Mesothelial cell of epicardium (in vitro differentiated cells): ENCODE measurements at places on chromosomes 5 and 9. TPM values are rescaled to one million over a fixed set of nuclear protein-coding genes. Genes with fewer than 3 reads are reported as not detected.

ADAMTS6 gene
- total RNA-seq, result 17.3 to 20.6 TPM (median 17.7 TPM) in 3 replicates

CDC20B gene
- 0.09 to 0.16 TPM in 2 of 3 replicates, not detected in the other for total RNA-seq

SLC25A46 gene
- 31.4 to 36.9 TPM (median 32.1 TPM) in 3 replicates for total RNA-seq

SPINK13 gene
- not detected in 3 replicates for total RNA-seq

TAF11L10 gene
- not detected in 3 replicates for total RNA-seq

GFI1B gene
- not detected in 3 replicates for total RNA-seq

IL5 gene
- not detected in 3 replicates for total RNA-seq

TEX48 gene
- total RNA-seq, result not detected in 3 replicates

ANKRD31 gene
- 1.1 to 1.4 TPM (median 1.3 TPM) in 3 replicates for total RNA-seq

GRCh38 chr5:149445739-149446369 is 66.8 kb upstream of the IL17B start:
- no peak for DNase-seq
- H3K27ac ChIP-seq, result peak overlapping the region; percentile 92
- no peaks in the 10 kb centered on the region for H3K36me3 ChIP-seq
- H3K4me3 ChIP-seq, result no peak overlapping the region
- no peaks in the 10 kb centered on the region for H3K27me3 ChIP-seq
- peaks cover 39% of the 10 kb centered on the region for H3K4me1 ChIP-seq

- no peaks in the 10 kb centered on the region for H3K27me3 ChIP-seq
- H3K4me3 ChIP-seq, result no peak overlapping the region
- H3K36me3 ChIP-seq, result no peaks in the 10 kb centered on the region
- no peak overlapping the region for H3K27ac ChIP-seq
- H3K4me1 ChIP-seq, result peaks cover 8% of the 10 kb centered on the region
- no peak for DNase-seq
Observed at GRCh38 chr9:16335788-16336580, 534.5 kb downstream of the BNC2 start.

- no peak for DNase-seq
- H3K27ac ChIP-seq, result peak overlapping the region; percentile 63
- peak overlapping the region; percentile 3 for H3K4me3 ChIP-seq
- H3K4me1 ChIP-seq, result peaks cover 37% of the 10 kb centered on the region
- H3K27me3 ChIP-seq, result peaks cover 2% of the 10 kb centered on the region
Observed at GRCh38 chr9:84254972-84255371, 85.6 kb downstream of the SLC28A3 start.

DNA sequence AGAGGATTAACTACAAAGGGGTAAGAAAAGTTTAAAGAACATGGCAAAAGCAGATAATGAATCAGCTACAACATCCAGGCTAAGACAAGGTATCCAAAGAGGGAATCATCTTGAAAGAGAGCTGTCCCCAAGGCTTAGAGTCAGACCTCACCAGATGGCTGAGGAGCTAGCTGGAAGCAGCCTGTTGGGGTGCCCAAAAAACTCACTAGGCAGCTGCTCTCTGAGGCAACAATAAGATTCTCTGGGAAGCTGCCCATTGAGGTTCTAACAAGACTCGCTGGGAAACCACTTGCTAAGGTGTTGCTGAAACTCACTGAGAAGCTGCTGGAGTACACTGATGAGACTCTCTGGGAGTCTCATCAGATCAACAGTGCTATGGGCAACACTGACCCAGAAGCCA is 185.2 kb downstream of the CETN3 start:
- no peak overlapping the region for H3K27ac ChIP-seq
- no peaks in the 10 kb centered on the region for H3K27me3 ChIP-seq
- no peak for DNase-seq
- no peaks in the 10 kb centered on the region for H3K4me1 ChIP-seq
- no peak overlapping the region for H3K4me3 ChIP-seq
- H3K36me3 ChIP-seq, result no peaks in the 10 kb centered on the region

DNA sequence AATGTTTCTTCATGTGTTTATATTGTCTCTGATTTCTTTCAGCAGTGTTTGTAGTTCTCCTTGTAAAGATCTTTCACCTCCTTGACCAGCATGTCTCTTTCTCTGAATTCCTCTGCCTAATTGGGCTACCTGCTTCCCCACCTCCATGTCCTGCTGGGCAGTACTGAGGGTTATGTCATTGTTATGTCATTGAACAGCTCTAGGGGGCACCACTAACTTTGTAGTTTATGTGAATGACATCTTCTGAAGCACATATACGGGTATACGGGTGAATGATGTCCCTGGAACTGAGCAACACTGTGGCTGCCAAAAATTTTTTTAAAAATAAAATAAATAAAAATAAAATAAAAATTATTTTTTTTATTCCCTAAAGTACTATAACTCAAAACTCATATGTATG is 16.9 kb upstream of the SNCAIP start:
- H3K4me1 ChIP-seq, result peaks cover 38% of the 10 kb centered on the region
- no peak overlapping the region for H3K4me3 ChIP-seq
- no peaks in the 10 kb centered on the region for H3K27me3 ChIP-seq
- DNase-seq, result no peak
- peaks cover 4% of the 10 kb centered on the region for H3K36me3 ChIP-seq
- H3K27ac ChIP-seq, result peak overlapping the region; percentile 47

DNA sequence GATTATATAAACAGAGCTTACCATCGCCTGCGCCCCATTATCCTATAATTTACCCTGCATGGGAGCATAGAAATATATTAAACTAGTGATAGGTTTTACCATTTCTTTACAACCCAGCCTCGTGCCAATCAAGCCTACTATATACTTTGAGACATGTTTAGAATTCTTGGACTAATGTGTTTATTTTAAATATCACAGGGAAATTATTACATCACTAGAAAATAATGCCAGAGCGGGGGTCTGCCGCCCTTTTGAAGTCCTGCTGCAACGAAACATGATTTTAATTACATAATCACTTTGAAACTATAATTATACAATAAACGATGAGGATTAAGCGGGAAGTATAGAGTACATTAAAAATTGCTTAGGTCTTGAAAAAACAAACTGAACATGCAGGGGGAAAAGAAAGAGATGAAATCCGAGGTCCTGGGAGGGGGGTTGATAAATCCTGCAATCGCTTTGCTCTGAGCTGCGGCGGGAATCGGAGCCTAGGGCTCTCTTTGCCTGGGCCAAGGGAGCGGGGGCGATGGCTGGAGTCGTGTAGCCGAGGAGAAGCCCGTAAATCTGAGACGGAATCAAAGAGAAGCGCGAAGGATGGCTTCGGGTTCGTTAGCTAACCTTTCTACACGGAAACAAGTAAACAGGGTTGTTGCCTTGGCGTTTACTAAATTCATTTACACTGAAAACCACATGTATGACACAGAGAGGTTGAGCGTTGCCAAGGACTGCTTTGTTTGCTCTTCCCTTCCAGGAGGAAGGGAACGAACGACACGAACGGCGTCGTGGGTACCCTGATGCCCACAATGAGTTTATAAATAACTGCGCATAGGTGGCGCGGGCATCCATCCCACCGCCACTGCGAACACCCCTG is 127.6 kb downstream of the TMEM174 start:
- H3K4me1 ChIP-seq, result peaks cover 30% of the 10 kb centered on the region
- no peak overlapping the region for H3K4me3 ChIP-seq
- H3K27ac ChIP-seq, result no peak overlapping the region
- no peaks in the 10 kb centered on the region for H3K36me3 ChIP-seq

DNA sequence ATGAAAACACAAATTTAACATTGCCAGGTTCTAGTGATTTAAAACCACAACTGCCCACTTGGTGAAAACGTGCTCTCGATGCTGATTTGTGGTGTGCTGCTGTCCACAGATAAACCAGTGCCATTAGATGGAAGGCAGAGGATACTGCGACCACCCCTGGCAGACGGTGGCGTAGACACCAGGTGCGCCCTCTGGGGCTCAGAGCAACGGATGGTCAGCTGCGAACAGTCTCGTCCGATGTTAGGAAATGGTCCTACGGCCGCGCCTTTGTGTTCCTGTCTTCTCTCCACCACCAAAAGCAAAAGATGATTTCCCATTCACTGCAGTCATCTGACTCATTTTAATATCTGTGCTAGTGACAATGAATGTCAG is 43.2 kb downstream of the UBE2QL1 start:
- no peak overlapping the region for H3K4me3 ChIP-seq
- H3K36me3 ChIP-seq, result peaks cover 5% of the 10 kb centered on the region
- peaks cover 79% of the 10 kb centered on the region for H3K27me3 ChIP-seq
- DNase-seq, result no peak

GRCh38 chr5:7794311-7794710 is 56.6 kb downstream of the CFAP90 start:
- no peak for DNase-seq
- no peak overlapping the region for H3K27ac ChIP-seq
- H3K4me1 ChIP-seq, result no peaks in the 10 kb centered on the region
- H3K27me3 ChIP-seq, result no peaks in the 10 kb centered on the region

DNA sequence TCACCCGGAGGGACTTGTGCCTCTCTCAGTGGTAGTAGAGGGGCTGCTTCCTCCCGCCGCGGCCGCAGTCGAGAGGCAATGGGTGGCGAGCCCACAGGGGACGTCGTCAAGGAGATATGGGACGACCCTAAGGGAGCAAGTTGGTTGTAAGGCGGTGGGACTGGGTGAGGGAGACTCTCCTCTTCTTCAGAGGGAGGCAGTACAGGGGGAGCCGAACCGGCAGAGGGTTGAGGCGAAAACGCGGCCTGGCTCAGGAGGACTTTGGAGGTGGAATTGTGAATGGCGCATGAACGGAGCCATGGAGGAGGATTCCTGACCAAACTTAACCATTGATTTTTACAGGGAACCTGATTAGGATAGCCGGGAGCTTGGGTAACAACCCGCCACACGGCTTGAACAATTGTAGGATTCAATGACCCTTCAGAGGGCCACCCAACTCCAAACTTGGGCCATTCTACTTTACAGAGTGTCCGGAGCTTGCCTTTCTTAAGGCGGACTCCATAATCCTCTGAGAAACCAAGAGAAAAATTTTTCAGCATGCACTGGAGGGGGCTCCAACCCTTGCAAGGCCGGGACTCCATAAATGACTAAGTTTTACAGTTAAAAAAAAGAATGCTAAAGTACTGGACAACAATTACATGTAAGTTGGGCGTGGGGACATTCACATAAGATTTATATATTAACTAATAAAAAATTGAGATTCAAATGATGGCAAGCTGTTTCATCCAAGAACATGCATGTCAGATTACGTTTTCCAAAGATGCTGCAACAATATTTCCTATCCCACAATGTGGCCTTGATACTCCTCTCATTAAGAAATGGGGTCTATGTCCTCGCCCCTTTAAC is 19.4 kb upstream of the RHOBTB3 start:
- peaks cover 41% of the 10 kb centered on the region for H3K4me1 ChIP-seq
- DNase-seq, result no peak
- no peaks in the 10 kb centered on the region for H3K27me3 ChIP-seq
- H3K4me3 ChIP-seq, result peak overlapping the region; percentile 62
- H3K27ac ChIP-seq, result peak overlapping the region; percentile 94
- H3K36me3 ChIP-seq, result peaks cover 7% of the 10 kb centered on the region

GRCh38 chr9:14433351-14434157 is 119.6 kb upstream of the NFIB start:
- peaks cover 50% of the 10 kb centered on the region for H3K4me1 ChIP-seq
- H3K36me3 ChIP-seq, result no peaks in the 10 kb centered on the region
- H3K27me3 ChIP-seq, result no peaks in the 10 kb centered on the region
- H3K27ac ChIP-seq, result peak overlapping the region; percentile 90

- no peak for DNase-seq
- H3K27me3 ChIP-seq, result peaks cover 22% of the 10 kb centered on the region
- no peak overlapping the region for H3K4me3 ChIP-seq
- H3K36me3 ChIP-seq, result no peaks in the 10 kb centered on the region
Observed at GRCh38 chr9:96156171-96156974, 145.6 kb downstream of the HSD17B3 start.

DNA sequence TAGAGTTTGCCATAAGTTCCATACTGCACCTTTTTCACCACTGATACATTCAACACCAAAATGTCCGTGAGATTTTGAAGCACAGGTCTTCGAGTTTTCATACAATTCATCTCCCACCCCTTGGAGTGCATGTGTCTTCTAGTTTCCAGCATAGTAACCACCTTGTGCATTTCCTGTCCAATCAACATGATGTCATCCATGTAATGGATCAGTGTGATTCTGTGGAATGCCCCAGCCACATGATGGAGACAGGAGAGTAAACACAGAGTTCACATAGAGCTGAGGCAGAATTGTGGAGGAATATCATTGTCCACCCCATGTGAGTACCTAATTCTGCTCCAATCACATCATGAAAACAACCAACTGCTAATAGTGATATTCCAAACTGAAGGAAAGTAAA is 441.5 kb upstream of the CDH6 start:
- no peaks in the 10 kb centered on the region for H3K4me1 ChIP-seq
- DNase-seq, result no peak
- no peaks in the 10 kb centered on the region for H3K36me3 ChIP-seq
- no peak overlapping the region for H3K27ac ChIP-seq
- H3K4me3 ChIP-seq, result no peak overlapping the region
- H3K27me3 ChIP-seq, result no peaks in the 10 kb centered on the region
